Stomach (tissue), 19 donors: ENCODE measurements at places on chromosomes 3 and 15. TPM values are rescaled to one million over a fixed set of nuclear protein-coding genes. Genes with fewer than 3 reads are reported as not detected.
A peak's percentile ranks its signal among the peaks of the same experiment; 100 is the strongest.

DNA sequence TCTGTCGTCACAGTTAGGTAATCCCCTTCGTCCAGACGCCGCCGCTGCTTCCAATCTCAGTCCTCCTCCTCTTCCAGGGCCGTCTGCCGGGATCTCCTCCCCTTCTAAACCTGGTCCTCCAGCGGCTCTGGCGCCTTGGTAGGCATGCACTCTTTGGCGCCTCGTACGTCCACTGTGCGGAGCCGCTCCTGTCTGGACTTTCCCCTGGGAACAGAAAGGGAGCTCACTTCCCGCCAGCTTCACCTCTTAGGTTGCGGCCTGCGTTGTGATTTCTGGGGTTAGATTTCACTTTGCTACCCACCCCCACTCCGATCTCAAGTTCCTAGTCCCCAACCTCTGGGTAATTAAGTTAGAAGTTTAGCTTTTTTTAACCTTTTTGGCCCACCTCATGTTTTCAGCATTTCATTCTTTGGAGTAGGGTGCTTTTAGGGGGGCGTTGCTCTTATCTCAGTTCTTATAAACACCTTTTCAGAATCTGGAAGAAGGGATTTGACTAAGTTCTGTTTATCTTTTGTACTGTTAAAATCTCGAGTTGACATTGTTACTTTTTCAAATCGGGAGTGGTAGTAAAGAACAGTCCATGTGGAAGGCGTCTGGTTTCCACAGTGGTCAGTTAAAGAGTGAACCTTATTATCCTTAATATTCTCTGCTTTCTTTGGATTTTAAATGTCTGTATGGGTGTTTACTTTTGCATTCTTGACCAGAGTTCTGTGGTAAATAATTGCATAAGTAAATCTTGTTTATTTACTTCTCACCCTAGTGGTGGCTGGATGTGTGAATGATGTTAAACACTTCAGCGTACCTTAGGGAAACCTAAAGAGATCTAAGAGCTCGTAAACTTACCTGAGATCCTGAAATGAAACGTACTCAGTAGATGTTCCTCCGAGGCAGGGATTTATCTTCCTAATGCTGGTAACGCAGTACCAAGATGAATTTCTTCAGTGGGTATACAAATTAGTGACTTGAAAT lies 611 bp downstream of the CTDSPL2 start:
- H3K27me3 ChIP-seq, result no peaks in the 10 kb centered on the region
- H3K4me3 ChIP-seq, result peak overlapping the region; percentile 63
- DNase-seq, result peak; percentile 40
- H3K4me1 ChIP-seq, result peaks cover 23% of the 10 kb centered on the region
- H3K36me3 ChIP-seq, result peaks cover 13% of the 10 kb centered on the region
- H3K27ac ChIP-seq, result peak overlapping the region; percentile 91

- DNase-seq, result no peak
- peaks cover 15% of the 10 kb centered on the region for H3K4me1 ChIP-seq
- no peak overlapping the region for H3K4me3 ChIP-seq
- peak overlapping the region; percentile 72 for H3K27ac ChIP-seq
- H3K27me3 ChIP-seq, result no peaks in the 10 kb centered on the region
These were observed 150.2 kb upstream of the BHLHE40 start for GRCh38 chr3:4829031-4829394.

DNA sequence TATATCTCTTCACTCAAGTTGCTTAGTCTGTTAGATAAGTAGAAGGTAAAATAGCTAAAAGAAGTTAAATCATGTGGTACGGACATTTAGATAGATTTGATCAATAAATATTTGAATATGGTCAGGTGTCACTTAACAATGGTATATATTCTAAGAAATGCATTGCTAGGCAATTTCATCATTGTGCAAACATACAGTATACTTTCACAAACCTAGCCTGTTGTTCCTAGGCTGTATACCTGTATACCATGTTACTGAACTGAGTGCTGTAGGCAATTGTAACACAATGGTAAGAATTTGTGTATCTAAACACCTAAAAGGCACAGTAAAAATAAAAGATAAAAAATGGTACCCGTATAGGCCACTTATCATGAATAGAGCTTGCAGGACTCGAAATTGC lies 112.8 kb upstream of the CGNL1 start:
- no peak for DNase-seq
- H3K36me3 ChIP-seq, result no peaks in the 10 kb centered on the region
- H3K27me3 ChIP-seq, result no peaks in the 10 kb centered on the region
- H3K4me3 ChIP-seq, result no peak overlapping the region
- H3K27ac ChIP-seq, result no peak overlapping the region
- H3K4me1 ChIP-seq, result peaks cover 7% of the 10 kb centered on the region

- no peak for DNase-seq
- H3K27ac ChIP-seq, result no peak overlapping the region
- H3K4me3 ChIP-seq, result no peak overlapping the region
- H3K27me3 ChIP-seq, result no peaks in the 10 kb centered on the region
- H3K36me3 ChIP-seq, result no peaks in the 10 kb centered on the region
These were observed 407.0 kb upstream of the RGMA start for GRCh38 chr15:93495799-93496637.

DNA sequence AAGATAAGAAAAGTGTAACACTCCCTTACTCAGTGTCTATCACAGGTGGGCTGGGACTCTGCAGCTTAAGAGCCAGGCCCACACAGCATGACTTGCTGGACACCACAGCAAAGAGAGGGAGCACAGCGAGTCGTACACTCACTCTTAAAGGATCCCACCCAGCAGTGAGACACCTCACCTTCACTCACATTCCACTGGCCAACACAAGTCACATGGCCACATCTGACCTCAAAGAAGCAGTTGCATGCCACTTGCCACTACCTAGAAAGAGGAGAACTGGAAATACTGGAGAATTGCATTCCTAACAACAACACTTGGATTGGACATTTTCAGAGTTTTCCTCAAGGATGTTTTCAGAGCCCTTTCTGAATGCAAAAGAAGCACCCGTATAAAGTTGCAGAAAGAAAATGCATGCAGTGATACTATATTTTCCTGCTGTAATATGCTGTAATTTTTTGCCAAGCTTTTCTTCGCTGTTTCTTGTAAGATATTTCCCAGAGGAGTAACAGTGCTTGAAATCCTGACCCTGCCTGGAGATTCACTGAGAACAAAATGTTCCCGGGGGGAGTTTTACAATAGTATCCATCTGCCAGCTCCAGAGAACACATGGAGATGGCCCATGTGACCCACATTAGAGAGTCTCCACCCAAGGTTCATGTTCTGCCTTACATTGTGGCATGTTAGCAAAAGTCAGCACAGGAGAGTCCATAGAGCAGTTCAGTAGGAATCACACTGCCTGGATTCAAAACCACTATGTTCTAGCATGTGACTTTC lies 42.2 kb downstream of the TRIM42 start:
- H3K36me3 ChIP-seq, result no peaks in the 10 kb centered on the region
- H3K27me3 ChIP-seq, result no peaks in the 10 kb centered on the region
- DNase-seq, result peak; percentile 12
- H3K4me1 ChIP-seq, result no peaks in the 10 kb centered on the region
- no peak overlapping the region for H3K4me3 ChIP-seq

DNA sequence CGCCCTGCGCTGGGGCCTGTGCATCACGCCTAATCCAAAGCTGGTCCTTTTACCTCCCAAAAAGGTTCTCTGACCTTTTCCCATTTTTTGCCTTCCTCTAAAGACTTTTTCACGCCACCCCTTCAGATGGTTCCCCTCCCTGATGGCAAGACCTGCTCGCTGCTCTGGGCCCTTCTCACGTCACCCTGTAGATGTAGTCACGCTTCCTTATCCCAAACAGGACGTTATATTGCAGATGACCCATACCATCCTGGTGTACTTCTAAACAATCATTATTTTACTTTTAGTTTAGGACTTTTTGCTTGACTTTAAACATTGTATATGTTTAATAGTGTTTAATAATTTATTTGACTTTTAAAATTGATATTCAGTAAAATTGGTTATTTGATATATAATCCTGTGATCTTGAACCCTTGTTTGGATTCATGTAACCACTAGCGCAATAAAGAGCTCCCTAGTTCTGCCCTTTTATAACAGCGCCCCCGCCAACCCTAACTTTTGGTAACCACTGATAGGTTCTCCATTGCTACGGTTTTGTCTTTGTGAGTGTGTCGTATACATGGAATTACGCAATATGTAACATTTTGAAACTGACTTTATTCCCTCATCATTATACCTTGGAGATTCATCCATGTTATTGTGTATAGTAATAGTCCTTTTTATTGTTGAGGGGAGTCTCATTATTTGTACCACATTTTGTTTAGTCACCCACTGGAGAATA lies 159.0 kb upstream of the CHRNA7 start:
- H3K36me3 ChIP-seq, result no peaks in the 10 kb centered on the region
- H3K4me3 ChIP-seq, result peak overlapping the region; percentile 64
- H3K4me1 ChIP-seq, result peaks cover 14% of the 10 kb centered on the region

- no peaks in the 10 kb centered on the region for H3K27me3 ChIP-seq
- no peak overlapping the region for H3K27ac ChIP-seq
- no peaks in the 10 kb centered on the region for H3K36me3 ChIP-seq
- no peaks in the 10 kb centered on the region for H3K4me1 ChIP-seq
These were observed 436.5 kb upstream of the TBL1XR1 start for GRCh38 chr3:177633671-177634207.

FOXL2 gene
- not detected for polyA plus RNA-seq

MTMR10 gene
- polyA plus RNA-seq, result 10.9 TPM

LMLN gene
- 0.75 TPM for polyA plus RNA-seq

NKIRAS1 gene
- 7.6 TPM for polyA plus RNA-seq
